ENCODE measurements at places on chromosomes 1 and 21. TPM values are rescaled to one million over a fixed set of nuclear protein-coding genes. Genes with fewer than 3 reads are reported as not detected.

ARHGAP30 gene
- 198 TPM for total RNA-seq

DNA sequence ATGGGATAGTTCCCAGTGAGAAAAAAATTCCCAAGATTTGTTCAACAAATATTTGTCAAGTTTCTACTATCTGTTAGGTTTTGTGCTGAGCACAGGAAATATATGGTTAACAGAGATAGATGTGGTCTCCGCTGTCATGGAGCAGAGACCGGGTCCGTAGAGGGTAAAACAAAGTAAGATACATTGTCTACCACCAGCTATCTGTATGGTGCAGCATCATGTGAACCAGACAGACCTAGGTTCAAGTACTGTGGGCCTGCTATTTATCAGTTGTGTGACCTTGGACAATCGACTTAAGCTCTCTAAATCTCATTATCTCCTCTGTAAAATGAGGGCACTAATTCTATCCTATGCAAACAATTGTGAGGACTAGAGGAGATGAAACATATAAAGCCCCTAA is 109.8 kb downstream of the DUSP10 start:
- no peak overlapping the region for H3K27ac ChIP-seq
- H3K4me3 ChIP-seq, result no peak overlapping the region
- no peak for DNase-seq
- H3K4me1 ChIP-seq, result no peaks in the 10 kb centered on the region
- H3K36me3 ChIP-seq, result no peaks in the 10 kb centered on the region
- no peaks in the 10 kb centered on the region for H3K27me3 ChIP-seq

DNA sequence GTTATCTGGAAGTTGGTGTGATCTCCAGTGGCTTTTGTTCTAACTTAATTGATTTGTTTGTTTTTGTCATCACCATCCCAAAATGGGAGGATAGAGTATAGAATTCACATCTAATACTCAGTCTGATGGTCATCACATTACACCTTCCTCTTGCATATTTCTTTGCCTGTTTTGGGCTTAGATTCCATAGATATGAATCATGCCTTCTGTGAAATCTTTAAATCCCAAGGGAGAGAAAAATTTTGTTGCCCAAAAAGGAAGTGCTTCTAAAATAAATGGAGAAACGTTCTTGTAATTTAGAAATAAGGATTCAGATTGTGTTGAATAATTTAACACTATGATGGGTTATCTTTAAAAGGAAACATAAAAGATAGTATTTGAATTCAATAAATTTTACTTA is 446.0 kb upstream of the LRRC7 start:
- H3K36me3 ChIP-seq, result no peaks in the 10 kb centered on the region
- no peak overlapping the region for H3K4me3 ChIP-seq
- no peak overlapping the region for H3K27ac ChIP-seq
- no peak for DNase-seq
- no peaks in the 10 kb centered on the region for H3K4me1 ChIP-seq
- H3K27me3 ChIP-seq, result no peaks in the 10 kb centered on the region

- no peak overlapping the region for H3K4me3 ChIP-seq
- H3K36me3 ChIP-seq, result no peaks in the 10 kb centered on the region
- no peak overlapping the region for H3K27ac ChIP-seq
These were observed 142.5 kb downstream of the OLFM3 start for GRCh38 chr1:101854271-101854670.

DNA sequence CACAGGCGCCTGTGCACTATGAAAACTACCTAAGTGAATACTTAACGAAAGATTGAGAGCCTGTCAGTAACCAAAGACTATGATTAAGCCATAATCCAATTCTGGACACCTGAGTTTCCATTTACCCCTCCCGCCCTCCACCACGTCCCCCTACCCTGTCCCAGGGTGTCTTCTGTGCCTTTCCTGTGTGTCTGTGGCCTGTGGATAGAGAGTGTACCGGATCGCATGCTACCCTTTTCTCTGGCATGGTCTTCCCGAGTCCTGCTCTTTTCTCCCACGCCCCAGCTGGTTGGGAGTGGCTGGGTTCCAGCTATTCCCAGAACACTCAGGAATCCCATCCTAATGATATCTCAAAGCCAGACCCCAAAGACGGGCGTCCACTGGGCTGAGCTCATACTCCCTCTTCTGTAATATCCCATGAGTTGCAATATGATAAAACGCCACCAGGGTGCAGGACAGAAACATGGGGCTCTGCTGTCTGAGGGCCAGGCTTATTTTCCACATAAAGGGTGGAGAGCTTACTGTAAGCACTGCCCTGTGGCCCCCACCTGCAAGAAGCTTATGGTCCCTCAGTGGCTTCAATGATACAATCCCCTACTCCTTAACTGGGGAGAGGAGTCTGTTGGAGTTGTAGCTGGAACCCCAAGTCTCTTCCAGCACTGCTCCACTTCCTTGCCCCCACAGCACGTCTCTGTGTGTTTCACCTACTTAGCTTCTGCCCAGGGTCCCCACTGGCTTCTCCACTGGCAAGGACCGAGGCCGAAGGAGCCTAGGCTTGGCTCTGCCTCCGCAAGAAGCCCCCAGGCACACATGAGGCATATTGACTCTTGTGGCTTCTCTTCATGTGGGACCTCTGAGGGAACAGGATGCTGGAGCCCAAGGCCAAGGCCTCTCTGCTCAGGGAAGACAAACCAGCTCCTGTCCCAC is 17.6 kb upstream of the ALX3 start:
- H3K27me3 ChIP-seq, result peaks cover 56% of the 10 kb centered on the region
- peaks cover 5% of the 10 kb centered on the region for H3K36me3 ChIP-seq
- H3K4me3 ChIP-seq, result no peak overlapping the region
- no peak overlapping the region for H3K27ac ChIP-seq
- DNase-seq, result peak; percentile 68

HNRNPCL4 gene
- total RNA-seq, result not detected

- H3K4me3 ChIP-seq, result no peak overlapping the region
- H3K36me3 ChIP-seq, result peaks cover 8% of the 10 kb centered on the region
- H3K27ac ChIP-seq, result no peak overlapping the region
- no peaks in the 10 kb centered on the region for H3K27me3 ChIP-seq
- DNase-seq, result no peak
These were observed 11.7 kb downstream of the UBE2G2 start for GRCh38 chr21:44789880-44790279.

AKR7A3 gene
- total RNA-seq, result 0.46 TPM

DNA sequence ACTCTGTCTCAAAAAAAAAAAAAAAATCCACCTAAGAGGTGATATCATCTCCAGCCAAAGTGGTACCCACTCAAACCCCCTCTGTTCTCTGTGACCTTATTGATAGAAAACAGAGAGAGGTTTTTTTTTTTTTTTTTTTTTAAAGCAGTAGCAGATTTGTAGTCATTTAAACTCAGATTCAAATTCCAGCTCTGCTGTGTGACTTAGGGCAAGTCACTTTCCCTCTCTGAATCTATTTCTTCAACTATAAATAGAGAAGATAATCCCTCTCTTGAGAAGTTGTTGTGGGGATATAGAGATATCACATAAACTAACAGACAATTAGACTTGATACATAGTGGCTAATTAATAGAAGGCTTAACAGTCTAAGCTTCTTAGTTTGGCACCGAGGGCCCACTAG is 48.4 kb downstream of the NKAIN1 start:
- H3K27me3 ChIP-seq, result peaks cover 9% of the 10 kb centered on the region
- H3K36me3 ChIP-seq, result no peaks in the 10 kb centered on the region
- no peak overlapping the region for H3K27ac ChIP-seq
- DNase-seq, result no peak

FABP3 gene
- total RNA-seq, result not detected

AKT3 gene
- total RNA-seq, result 32.6 TPM

SELP gene
- total RNA-seq, result 3.6 TPM

KCNK1 gene
- total RNA-seq, result 5.9 TPM

GRCh38 chr1:187513190-187513589 is 684.4 kb downstream of the PLA2G4A start:
- no peaks in the 10 kb centered on the region for H3K27me3 ChIP-seq
- DNase-seq, result no peak
- no peak overlapping the region for H3K27ac ChIP-seq
- H3K4me1 ChIP-seq, result no peaks in the 10 kb centered on the region
